ENCODE measurements at places on chromosomes 1 and 21. TPM values are rescaled to one million over a fixed set of nuclear protein-coding genes. Genes with fewer than 3 reads are reported as not detected.

- H3K36me3 ChIP-seq, result no peaks in the 10 kb centered on the region
- no peak for DNase-seq
- H3K27ac ChIP-seq, result no peak overlapping the region
- H3K27me3 ChIP-seq, result no peaks in the 10 kb centered on the region
- no peak overlapping the region for H3K4me3 ChIP-seq
Observed at GRCh38 chr1:186812570-186812969, 16.2 kb upstream of the PLA2G4A start.

The OR10J4 gene
- not detected for total RNA-seq

DNA sequence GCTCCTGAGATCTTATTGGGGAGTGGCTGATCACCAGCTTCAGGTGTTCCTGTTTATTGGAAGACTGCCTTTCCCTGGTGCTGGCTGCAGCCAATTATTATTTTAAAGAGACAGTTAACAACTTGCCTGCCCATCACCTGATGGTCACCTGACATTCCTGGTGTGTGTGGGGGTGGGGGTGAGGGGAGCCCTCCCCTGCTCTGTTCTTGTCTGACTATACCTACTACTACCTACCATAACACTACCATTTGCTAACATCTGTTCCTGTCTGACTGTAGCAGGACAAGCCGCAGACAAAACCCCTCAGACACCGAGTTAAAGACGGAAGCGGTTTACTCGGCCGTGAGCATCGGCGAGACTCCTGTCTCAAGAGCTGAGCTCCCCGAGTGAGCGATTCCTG, 54.9 kb upstream of the NBPF3 start:
- no peak for DNase-seq
- H3K4me3 ChIP-seq, result no peak overlapping the region
- no peaks in the 10 kb centered on the region for H3K27me3 ChIP-seq
- H3K36me3 ChIP-seq, result no peaks in the 10 kb centered on the region
- no peaks in the 10 kb centered on the region for H3K4me1 ChIP-seq
- H3K27ac ChIP-seq, result no peak overlapping the region

DNA sequence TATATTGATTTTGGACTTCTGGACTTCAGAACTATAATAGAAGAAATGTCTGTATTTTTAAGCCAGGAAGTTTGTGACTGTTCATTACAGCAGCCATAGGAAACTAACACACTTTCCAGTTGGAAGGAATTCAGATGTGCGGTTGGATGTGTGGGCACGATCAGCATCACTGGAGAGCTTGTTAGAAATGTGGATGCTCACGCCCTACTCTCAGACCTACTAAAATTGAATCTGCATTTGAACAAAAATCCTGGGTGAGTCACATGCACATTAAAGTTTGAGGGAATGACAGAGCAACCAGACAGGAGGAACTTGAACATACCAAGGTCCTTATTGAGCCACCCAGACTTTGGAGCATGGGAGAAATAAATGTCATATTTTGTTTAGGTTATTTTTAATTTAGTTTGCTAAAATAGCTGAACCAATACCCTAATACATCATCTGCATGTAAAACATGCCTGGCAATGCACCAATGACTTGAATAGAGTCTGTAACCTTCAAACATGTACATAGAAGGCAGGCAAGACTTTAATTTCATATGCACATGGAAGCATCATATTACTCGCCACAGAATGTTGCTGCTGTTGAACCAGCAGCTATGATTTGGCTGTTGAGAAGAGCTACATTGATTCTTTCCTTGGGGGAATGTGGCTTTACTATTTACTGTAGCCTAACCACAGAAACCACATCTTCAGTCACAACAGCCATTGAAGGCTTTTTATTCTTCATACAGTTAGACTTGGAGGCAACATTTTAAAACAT, 346.2 kb downstream of the BARHL2 start:
- H3K36me3 ChIP-seq, result no peaks in the 10 kb centered on the region
- no peak overlapping the region for H3K27ac ChIP-seq
- no peaks in the 10 kb centered on the region for H3K27me3 ChIP-seq

The FHAD1 gene
- total RNA-seq, result 1.8 TPM

Data from colonic mucosa (tissue), 4 donors.